Sigmoid colon (tissue), 7 donors: ENCODE measurements at places on chromosomes 12 and 14. TPM values are rescaled to one million over a fixed set of nuclear protein-coding genes. Genes with fewer than 3 reads are reported as not detected.

DNA sequence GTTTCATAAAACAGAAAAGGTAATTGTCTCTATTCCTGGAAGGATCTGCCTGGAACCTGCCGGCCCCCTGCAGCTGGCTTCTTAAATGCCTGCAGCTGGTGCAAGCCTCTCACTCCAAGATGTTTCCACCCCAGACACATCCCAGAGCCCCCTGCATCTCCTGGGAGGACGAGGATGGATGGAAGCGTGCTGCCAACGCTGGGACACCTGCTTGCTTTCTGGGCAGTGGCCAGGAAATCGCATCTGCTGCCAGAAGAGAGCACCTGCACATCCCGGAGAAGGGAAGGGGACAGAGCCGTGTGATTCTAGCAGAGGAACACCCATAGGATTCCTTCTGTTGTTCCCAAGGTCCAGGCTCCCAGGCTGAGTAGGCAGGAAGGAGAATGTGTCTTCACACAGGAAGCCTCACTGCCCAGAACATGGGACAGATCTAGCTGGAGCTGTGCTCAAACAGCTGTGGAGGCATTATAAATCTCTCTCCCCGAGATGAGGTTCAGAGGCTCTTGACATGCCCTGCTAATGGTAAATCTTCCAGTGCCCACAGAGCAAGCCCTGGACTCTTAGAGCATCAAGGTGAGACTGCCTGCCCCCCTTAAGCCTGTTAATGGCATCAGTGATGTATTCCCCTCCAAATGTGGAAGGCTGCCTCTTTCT is 138.8 kb upstream of the MAP1LC3B2 start:
- no peak for DNase-seq

The SRRM4 gene
- under 0.01 TPM for total RNA-seq

- DNase-seq, result no peak
These were observed 56.1 kb upstream of the VASH1 start for GRCh38 chr14:76705214-76705613.

The PYM1 gene
- total RNA-seq, result 26.3 TPM

GRCh38 chr12:62631471-62632410 is 165.1 kb downstream of the MON2 start:
- peak; percentile 81 for DNase-seq

The AICDA gene
- total RNA-seq, result not detected
